ENCODE measurements at places on chromosomes 3 and 15.

- DNase-seq: no peak
Measured at GRCh38 chr3:10011631-10012030, 14.6 kb upstream of the FANCD2 start.

DNA sequence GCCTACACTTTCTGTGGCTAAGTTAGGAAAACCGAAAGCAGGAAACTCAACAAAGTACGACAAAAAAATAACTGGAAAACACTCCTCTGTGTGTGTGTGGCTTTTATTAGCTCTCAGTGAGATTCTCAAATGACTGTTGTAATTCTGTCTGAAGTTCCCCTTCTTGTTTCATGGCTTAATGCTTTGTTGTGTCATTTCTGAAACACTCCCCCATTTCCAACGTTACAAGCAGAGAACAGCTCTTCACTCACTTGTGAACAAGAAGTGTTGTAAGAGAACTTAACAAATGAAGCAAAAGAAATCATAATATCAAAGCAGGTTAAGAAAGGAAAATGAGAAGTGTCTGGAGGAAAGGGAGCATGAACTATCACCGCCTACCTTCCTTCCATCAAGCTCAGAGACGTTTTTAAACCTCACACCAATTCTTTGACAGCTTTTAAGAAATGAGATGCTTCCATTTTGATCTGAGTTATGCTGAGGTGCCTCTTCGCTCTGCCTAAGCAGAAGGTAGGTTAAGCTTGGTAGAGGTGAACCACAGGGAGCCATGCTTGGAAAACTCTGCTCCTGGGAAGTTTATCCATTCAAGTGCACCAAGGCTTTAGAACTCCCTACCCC, 12.4 kb upstream of the SEC62 start:
- DNase-seq: no peak

- DNase-seq: peak; percentile 62
Measured at GRCh38 chr3:72756900-72757299, 91.3 kb downstream of the SHQ1 start.

DNA sequence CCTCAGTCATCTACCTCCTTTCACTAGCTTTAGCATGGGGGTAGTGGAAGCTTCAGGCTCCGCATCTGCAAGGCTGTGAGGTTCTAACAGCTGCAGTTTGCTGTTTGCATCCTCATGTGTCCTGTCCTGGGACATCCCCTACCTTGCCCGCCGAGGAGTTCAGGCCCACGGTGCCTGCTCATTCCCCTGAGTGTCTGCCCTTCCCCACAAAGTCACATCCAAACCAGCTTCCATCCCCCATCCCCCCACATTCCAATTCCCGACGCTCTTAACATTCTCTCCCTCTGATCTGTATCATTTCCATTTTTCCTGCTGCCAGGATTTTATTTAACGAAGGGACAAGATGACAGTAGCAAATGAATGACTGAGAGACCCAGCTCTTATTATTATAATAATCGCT, 43.8 kb downstream of the HRH1 start:
- no peak for DNase-seq

GRCh38 chr15:58830556-58830955, 59.5 kb downstream of the MINDY2 start:
- no peak for DNase-seq

Data from CD4-positive, alpha-beta T cell treated with Interleukin-1 beta for 1 hour (primary cell).